ENCODE measurements at places on chromosomes 12 and 14. TPM values are rescaled to one million over a fixed set of nuclear protein-coding genes. Genes with fewer than 3 reads are reported as not detected.

GRCh38 chr14:30710876-30711275 is 88.8 kb downstream of the SCFD1 start:
- no peak for DNase-seq

Gene KCNC2
- 22.4 TPM for total RNA-seq

- DNase-seq: no peak
Observed at GRCh38 chr14:89700801-89701200, 253.7 kb downstream of the EFCAB11 start.

GRCh38 chr12:127175361-127175760 is 1091.6 kb upstream of the TMEM132C start:
- DNase-seq: no peak

DNA sequence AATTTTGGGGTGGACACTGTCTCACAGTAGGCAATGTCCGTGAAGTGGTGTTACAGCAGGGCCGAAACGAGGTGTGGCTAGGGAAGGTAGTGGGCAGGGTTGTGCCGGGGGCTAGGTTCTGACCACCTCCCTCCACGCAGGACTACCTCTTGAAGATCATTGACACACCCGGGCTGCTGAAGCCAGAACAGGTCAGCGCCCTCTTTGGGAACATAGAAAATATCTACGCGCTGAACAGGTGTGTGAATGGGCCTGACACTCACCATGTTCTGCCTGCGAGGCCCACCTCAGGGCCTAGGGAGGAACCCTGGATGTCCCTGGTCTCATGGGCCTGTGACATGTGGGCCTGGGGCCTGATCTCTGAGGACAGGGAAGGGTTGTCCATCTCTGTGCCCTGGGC is 24.6 kb downstream of the PLEKHG3 start:
- no peak for DNase-seq

GRCh38 chr12:115667116-115667515 is 610.4 kb downstream of the MED13L start:
- DNase-seq: no peak

Gene IFI27
- 9.0 TPM for total RNA-seq

- no peak for DNase-seq
Observed at GRCh38 chr14:58216544-58216943, 16.6 kb downstream of the ACTR10 start.

DNA sequence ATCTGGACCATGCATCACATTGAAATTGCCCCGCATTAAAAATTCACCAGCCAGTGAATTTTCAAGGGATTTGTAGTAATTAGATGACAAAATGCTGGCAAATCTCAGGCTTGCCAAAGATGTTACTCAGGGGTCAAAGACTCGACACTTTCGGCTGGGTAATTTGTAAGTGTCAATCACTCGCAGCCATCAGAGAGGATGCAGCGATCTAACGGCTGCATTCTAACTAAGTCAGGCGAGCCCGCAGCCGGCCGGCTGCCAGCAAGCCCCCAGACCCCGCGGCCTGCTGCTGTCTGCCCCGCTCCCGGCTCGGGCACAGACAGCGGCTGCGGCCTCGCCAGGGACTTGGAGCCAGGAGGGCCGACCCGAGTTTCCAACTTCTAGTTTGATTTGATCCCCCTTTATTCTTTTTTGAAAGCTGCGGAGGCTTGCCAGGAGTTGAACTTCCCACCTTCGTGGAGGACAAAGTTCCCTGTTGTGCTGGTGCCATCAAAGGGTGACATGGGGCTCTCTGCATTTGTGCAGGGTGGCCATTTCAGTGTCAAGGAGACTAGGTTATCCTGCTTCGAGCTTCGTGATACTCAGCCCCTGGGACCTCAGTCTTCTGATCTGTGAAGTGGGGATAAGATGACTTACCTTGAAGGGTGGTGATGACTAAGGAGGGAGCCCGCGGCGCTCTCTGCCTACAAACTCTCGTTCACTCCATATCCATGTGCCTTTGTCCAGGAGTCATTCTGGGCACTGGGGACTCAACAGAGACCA is 169.9 kb downstream of the RBM19 start:
- no peak for DNase-seq

DNA sequence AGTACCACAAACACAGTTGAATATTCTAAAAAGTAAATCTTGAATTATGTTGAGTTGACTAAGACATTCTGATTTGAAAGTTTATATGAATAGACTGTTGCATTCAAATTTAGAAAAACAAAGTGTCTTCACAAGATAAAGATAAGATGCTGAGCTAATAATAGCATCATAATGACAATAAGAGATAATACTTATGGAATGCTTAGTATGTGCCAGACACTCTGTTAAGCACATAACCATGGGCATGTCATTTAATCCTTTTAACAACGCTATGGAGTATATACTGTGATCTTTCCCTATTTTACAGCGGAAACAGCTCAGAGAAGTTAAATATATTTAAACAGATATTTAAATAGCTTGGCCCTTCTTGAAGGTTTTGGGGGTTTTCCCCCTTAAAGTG is 163.4 kb downstream of the SRGAP1 start:
- no peak for DNase-seq

DNA sequence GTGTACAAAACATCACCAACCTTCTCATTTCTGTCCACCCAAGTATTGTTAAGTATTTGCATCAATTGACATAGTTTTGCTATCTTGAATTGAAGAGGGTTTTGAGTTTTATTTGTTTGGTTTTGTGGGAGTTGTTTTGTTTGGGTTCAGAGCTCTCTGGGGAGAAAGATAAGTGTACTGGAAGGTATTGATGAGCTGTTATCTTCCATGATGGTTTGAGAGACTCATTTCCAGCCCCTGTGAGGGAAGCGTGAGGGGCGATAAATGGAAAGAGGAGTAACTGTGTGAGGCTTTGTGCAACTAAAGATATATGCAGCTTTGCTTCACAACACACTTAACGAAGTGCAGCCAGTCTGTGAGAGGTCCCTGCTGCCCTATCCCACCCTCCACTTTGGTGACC is 15.7 kb upstream of the CIPC start:
- DNase-seq: no peak

Gene DBX2
- total RNA-seq: 2.9 TPM

Gene RNASE8
- not detected for total RNA-seq

- peak; percentile 29 for DNase-seq
Observed at GRCh38 chr14:66508846-66509621, 1.1 kb downstream of the GPHN start.

Gene AQP6
- not detected for total RNA-seq

GRCh38 chr14:30078811-30079402 is 151.3 kb upstream of the PRKD1 start:
- DNase-seq: no peak

GRCh38 chr12:2629051-2629450 is 165.7 kb upstream of the FKBP4 start:
- no peak for DNase-seq

- DNase-seq: no peak
Observed at GRCh38 chr12:49626169-49626835, 2.9 kb downstream of the PRPF40B start.

GRCh38 chr14:53748691-53749090 is 207.9 kb downstream of the BMP4 start:
- DNase-seq: no peak

DNA sequence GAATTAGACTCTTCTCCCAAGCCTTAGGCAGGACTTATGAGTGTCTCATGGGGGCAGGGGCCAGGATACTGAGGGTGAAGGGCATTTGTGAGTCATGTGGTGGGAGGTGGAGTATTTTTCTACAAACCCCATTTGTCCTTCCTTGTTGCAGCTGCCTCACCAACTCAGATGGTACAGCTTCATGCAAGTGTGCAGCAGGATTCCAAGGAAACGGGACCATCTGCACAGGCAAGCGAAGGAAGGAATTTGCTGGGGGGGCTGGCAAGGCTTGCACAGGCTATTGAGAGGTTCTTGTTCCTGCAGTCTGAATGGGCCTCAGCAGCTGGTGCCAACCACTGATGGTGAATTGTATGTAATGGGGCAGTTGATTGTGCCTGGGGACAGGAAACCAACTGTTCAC is 125.1 kb downstream of the STAB2 start:
- DNase-seq: no peak

DNA sequence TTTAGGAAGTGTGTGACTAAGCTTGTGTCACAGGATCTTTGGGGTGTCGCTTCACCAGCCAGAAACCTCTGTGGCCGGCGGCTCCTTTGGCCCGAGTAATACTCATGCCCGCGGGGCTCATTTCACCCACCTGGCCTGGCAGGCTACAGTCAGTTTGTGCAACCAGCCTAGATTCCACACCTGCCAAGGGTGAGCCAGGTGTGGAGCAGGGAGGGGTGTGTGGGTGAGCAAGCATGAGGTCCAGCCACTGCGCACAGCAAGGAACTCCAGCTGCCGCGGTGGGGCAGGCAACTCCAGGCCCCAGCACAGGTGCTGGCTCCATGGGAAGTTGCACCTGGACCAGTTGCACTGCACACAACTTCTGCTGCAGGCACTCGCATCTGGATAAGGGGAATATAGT is 462.3 kb upstream of the LRFN5 start:
- DNase-seq: no peak

- no peak for DNase-seq
Observed at GRCh38 chr14:32991691-32992090, 53.0 kb downstream of the NPAS3 start.

All from frontal cortex (tissue), 4 donors.